Stimulated activated CD4-positive, alpha-beta T cell treated with anti-CD3 and anti-CD28 coated beads, Interleukin-4, amount 100 ng/mL, for 24 hours (primary cell): ENCODE measurements at places on chromosomes 11 and 22.
A peak's percentile ranks its signal among the peaks of the same experiment; 100 is the strongest.

GRCh38 chr11:83035070-83035854 lies 36.4 kb downstream of the RAB30 start:
- DNase-seq = no peak

DNA sequence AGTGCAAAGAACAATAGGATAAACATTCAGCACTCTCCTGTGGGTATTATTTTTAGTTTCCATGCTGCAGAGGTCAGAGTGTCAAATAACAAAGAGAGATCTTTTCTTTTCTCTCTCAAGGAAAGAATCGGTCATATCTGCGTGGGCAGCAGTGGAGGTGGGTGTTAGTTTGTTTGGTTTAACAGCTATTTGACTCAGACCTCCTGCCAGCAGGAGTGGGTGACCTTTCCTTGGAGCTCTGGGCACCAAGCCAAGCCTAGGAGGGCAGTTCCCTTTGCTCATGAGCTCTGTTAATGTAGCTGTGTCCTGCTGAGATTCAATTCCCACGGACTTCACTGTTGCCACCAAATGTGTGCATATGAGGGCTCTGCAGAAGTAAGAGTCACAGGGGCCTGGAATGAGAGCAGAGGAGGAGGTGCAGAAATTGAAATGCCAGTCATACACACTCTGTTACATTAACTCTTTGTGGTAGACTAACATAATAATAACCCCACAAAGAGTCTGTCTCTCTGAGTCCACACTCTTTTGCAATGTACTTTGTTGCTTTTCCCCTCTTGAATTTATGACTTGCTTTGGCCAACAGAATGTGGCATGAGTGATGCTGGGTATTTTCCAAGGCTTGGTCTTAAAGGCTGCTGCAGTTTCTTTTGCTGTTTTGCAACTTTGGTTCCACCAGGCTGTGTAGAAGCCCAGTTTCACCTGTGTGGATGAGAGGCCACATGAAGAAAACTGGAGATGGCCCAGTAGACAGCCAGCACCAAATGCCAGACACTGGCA lies 76.0 kb upstream of the GRK3 start:
- peak; percentile 53 for DNase-seq

DNA sequence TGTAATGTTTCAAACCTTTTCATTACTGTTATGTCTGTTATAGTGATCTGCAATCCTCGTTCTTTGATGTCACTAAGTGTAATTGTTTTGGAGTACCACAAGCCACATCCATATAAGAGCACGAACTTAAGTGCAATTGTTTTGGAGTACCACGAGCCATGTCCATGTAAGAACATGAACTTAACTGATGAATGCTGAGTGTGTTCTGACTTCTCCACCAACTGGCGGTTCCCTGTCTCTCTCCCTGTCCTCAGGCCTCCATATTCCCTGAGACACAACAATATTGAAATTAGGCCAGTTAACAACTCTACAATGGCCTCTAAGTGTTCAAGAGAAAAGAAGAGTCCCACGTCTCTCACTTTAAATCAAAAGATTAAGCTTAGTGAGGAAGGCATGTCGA lies 23.5 kb downstream of the TESMIN start:
- DNase-seq = no peak

- no peak for DNase-seq
Measured at GRCh38 chr11:100940111-100940510, 189.5 kb downstream of the PGR start.

- no peak for DNase-seq
Measured at GRCh38 chr22:23755711-23756110, 1.5 kb upstream of the VPREB3 start.
